ENCODE measurements at places on chromosomes 16 and 17.

GRCh38 chr17:75457047-75457654 is 716 bp downstream of the TMEM94 start:
- DNase-seq, result peak; percentile 15

- no peak for DNase-seq
Observed at GRCh38 chr16:7458144-7458543, 125.5 kb downstream of the RBFOX1 start.

DNA sequence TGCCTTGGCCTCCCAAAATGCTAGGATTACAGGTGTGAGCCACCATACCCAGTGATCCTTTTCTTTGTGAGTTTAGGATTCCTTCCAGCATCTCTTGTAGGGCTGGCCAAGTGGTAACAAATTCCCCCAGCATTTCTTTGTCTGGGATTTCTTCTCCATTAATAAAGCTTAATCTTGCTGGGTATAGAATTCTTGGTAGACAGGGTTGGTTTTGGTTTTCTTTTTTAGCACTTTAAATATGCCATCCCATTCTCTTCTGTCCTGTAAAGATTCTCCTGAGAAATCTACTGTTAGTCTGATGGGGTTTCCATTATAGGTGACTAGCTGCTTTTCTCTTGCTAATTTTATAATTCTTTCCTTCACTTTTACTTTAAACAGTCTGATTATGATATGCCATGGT is 173.0 kb upstream of the TOM1L1 start:
- no peak for DNase-seq

- no peak for DNase-seq
Observed at GRCh38 chr16:50271148-50272041, 5.0 kb downstream of the ADCY7 start.

GRCh38 chr16:89363621-89364393 is 126.6 kb downstream of the ANKRD11 start:
- DNase-seq, result no peak

GRCh38 chr17:12794919-12795532 is 5.7 kb downstream of the ARHGAP44 start:
- DNase-seq, result no peak

GRCh38 chr16:24852281-24852721 is 6.5 kb downstream of the SLC5A11 start:
- no peak for DNase-seq

DNA sequence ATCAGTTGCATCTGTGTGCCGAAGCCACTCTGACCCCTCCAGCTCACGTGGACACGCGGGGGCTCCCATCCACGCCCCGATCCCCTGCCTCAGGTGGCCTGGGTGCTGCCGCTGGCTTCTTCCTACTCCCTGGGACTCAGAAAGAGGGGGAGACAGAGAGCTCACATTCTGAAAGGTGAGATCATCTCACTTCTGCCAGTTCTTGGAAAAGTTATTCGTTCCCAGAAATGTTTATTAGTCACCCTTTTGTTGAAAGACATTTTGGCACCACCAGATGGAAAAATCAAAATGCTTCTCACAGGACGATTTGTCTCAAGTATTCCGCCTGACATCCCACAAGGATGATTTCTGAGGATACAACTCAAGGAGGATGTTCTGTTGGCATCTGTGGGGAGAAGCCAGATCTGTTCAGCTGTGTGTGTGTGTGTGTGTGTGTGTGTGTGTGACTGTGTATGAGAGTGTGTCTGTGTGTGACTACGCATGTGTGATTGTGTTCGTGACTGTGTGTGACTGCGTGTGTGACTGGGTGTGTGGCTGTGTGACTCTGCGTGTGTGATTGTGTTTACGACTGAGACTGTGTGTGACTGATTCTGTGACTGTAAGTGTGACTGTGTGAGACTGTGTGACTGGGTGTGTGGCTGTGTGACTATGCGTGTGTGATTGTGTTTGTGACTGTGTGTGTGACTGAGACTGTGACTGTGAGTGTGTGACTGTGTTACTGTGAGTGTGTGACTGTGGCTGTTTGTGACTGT is 207.3 kb downstream of the NTN1 start:
- DNase-seq, result no peak

GRCh38 chr17:63842173-63842539 is 329 bp downstream of the SMARCD2 start:
- no peak for DNase-seq

DNA sequence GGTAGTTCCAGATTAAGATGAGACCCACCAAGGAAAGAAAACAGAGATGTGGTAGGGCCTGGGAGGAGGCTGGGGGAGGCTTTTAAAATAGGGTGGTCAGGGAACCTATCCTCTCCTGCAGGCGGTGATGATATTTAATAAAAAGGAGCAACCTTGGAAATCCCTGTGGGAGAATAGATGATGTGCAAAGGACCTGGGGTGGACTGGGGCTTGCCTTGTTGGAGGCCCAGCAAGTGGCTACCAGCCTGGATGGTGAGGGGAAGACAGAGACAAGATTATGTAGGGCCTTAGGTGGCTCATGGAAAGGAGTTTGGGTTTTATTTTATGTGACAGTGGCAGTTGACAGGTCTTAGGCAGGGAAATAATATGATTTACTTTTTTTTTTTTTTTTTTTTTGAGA is 1.8 kb downstream of the POLR3E start:
- no peak for DNase-seq

DNA sequence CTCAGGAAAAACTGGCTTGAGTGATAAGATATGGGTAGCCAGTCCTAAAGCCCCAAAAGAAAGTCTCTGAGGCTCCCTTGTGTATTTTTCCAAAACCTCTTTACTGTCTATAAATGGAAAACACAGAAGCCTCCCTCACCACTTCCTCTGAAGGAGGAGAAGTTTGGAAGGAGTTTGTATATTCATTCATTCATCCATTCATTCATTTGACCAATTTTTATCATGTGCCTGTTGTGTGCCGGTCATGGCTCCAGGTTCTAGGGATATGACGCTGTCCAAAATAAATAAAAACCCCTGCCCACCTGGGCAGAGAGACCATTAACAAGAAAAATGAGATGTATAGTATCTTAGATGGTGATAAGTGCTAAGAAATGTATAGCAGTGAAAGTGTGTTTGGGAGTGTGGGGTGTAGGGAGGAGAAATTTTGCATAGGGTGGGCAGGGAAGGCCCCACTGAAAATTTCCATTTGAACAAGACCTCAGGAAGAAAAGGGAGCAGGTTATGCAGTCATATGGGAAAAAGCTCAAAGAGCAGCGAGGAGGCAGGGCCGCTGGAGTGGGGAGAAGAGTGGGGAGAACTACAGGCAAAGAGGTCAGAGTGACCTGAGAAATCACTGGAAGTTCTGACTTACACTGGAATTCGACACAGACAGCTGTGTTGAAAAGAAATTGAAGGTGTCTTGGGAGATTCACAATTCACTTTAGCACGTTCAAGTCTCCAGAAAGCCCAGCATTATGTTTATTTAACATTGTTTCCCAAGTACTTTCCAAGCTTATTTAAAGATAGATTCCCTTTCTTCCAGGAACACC is 6.1 kb upstream of the WIPI1 start:
- no peak for DNase-seq

DNA sequence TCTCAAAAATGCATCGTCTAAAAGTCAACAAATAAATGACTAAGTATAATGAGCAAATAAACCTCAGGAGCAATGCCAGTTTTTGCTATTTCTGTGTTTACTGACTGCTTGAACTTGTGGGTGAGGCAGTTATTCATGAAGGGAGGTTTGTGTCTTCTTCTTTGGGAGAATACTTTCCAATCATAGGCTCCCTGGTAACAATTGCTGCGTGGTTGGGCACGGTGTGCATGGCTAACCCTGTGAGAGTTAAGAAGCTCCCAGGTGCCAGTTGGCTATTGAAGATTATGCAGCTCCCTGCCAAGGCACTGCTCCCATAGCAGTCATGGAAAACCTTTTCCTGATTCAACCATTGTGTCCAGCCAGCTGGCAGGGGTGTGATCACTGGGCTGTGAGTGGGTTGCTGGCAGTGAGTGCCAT is 775.9 kb upstream of the GOT2 start:
- no peak for DNase-seq

Data from NCI-H1694 (cell line).